ENCODE measurements at places on chromosomes 2 and 18. TPM values are rescaled to one million over a fixed set of nuclear protein-coding genes. Genes with fewer than 3 reads are reported as not detected.

The CCL20 gene
- total RNA-seq: 0.53 TPM

The GALM gene
- 6.1 TPM for total RNA-seq

The UGT1A3 gene
- not detected for total RNA-seq

The HS1BP3 gene
- total RNA-seq: 27.8 TPM

The VAMP5 gene
- total RNA-seq: 186 TPM

The SERPINB13 gene
- not detected for total RNA-seq

The TLX2 gene
- total RNA-seq: not detected

The LIMS4 gene
- 35.7 TPM for total RNA-seq

The UCN gene
- total RNA-seq: not detected

The MSGN1 gene
- total RNA-seq: not detected

The FOXD4L1 gene
- 0.18 TPM for total RNA-seq

Measured in endothelial cell of umbilical vein (primary cell).